ENCODE measurements at places on chromosomes 6 and 20. TPM values are rescaled to one million over a fixed set of nuclear protein-coding genes. Genes with fewer than 3 reads are reported as not detected.

Gene PSORS1C2
- total RNA-seq, result not detected

Gene MMP24
- 2.6 TPM for total RNA-seq

Gene LY6G6F
- total RNA-seq, result not detected

Gene HLA-A
- 243 TPM for total RNA-seq

Gene RTEL1
- total RNA-seq, result 8.4 TPM
